Activated naive CD8-positive, alpha-beta T cell treated with anti-CD3 and anti-CD28 coated beads for 36 hours (primary cell): ENCODE measurements at places on chromosomes 12 and 14.

- DNase-seq = no peak
Observed at GRCh38 chr12:82872088-82872487, 185.4 kb downstream of the TMTC2 start.

GRCh38 chr14:32744811-32745445 is 193.8 kb upstream of the NPAS3 start:
- DNase-seq = no peak

DNA sequence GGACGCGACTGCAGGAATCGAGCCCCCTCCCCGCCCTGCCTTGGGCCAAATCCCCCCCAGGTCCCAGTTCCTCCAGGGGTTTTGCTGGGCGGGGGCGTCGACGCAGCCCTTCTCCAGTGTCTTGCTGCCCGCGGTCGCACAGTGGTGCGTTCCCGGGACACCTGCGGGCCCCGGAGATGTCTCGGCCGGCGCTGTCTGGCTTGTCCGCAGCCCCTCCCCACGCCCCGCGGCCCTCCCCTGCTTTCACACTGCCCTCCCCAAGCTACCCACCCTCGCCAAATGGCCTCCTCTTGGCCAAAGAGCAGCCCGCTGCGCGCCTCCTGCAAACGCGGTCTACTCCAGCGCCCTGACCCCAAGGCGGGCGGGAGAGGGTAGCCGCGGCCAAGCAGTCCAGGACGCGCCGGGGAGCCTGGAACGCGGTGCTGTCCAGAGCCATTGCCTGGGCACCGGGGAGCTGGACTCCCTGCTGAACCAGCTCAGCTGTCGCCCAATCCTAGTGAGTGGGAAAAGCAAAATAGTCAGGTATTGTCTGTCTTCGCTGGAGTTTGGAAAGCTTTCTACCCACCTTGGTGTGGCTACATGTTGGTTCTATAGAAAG is 122.0 kb downstream of the AACS start:
- no peak for DNase-seq

- no peak for DNase-seq
Observed at GRCh38 chr14:87449016-87449415, 544.0 kb downstream of the GALC start.

- DNase-seq = no peak
Observed at GRCh38 chr12:119870457-119870856, 6.7 kb downstream of the CIT start.

- DNase-seq = no peak
Observed at GRCh38 chr12:38490073-38490472, 173.5 kb downstream of the ALG10B start.

GRCh38 chr12:113880326-113880725 is 85.8 kb downstream of the RBM19 start:
- DNase-seq = no peak
